ENCODE measurements at places on chromosomes 11 and 22. TPM values are rescaled to one million over a fixed set of nuclear protein-coding genes. Genes with fewer than 3 reads are reported as not detected.

- no peaks in the 10 kb centered on the region for H3K27me3 ChIP-seq
- H3K27ac ChIP-seq, result no peak overlapping the region
- no peak overlapping the region for H3K4me3 ChIP-seq
Measured at GRCh38 chr11:45180848-45181192, 34.4 kb downstream of the PRDM11 start.

- H3K4me3 ChIP-seq, result no peak overlapping the region
- no peaks in the 10 kb centered on the region for H3K27me3 ChIP-seq
- H3K36me3 ChIP-seq, result no peaks in the 10 kb centered on the region
- H3K4me1 ChIP-seq, result peaks cover 39% of the 10 kb centered on the region
- H3K27ac ChIP-seq, result no peak overlapping the region
Measured at GRCh38 chr11:122744357-122744756, 88.8 kb downstream of the UBASH3B start.

- peaks cover 15% of the 10 kb centered on the region for H3K4me1 ChIP-seq
- no peaks in the 10 kb centered on the region for H3K27me3 ChIP-seq
- no peak overlapping the region for H3K4me3 ChIP-seq
- no peak for DNase-seq
- no peaks in the 10 kb centered on the region for H3K36me3 ChIP-seq
Measured at GRCh38 chr11:5362017-5362625, 10.8 kb downstream of the OR51B6 start.

GRCh38 chr11:64571050-64571409 is 20.0 kb upstream of the SLC22A12 start:
- peaks cover 24% of the 10 kb centered on the region for H3K27me3 ChIP-seq
- DNase-seq, result peak; percentile 76
- peaks cover 5% of the 10 kb centered on the region for H3K4me1 ChIP-seq
- H3K36me3 ChIP-seq, result no peaks in the 10 kb centered on the region
- no peak overlapping the region for H3K27ac ChIP-seq

DNA sequence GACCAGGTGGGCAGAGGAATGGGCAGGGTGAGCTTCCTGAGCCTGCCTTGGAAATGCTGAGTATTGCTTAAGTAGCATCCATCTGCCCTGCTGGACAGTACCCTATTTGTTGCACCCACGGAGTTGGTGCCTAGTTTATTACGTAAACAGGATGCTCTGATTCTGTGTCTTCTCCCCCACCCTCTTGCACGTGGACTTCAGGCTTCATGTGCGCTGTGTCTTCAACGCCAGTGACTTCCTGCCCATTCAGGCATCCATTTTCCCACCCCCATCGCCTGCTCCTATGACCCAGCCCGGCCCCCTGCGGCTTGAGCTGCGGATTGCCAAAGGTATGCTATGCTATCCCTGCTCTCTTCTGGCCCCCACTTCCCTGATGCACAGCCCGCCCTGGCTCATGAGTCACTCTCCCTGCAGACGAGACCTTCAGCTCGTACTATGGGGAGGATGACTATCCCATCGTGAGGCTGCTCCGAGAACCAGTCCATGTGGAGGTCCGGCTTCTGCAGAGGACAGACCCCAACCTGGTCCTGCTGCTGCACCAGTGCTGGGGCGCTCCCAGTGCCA is 5.7 kb downstream of the ZP1 start:
- H3K4me3 ChIP-seq, result no peak overlapping the region
- no peaks in the 10 kb centered on the region for H3K36me3 ChIP-seq
- peak overlapping the region; percentile 17 for H3K27ac ChIP-seq
- peaks cover 25% of the 10 kb centered on the region for H3K4me1 ChIP-seq
- peaks cover 2% of the 10 kb centered on the region for H3K27me3 ChIP-seq

DNA sequence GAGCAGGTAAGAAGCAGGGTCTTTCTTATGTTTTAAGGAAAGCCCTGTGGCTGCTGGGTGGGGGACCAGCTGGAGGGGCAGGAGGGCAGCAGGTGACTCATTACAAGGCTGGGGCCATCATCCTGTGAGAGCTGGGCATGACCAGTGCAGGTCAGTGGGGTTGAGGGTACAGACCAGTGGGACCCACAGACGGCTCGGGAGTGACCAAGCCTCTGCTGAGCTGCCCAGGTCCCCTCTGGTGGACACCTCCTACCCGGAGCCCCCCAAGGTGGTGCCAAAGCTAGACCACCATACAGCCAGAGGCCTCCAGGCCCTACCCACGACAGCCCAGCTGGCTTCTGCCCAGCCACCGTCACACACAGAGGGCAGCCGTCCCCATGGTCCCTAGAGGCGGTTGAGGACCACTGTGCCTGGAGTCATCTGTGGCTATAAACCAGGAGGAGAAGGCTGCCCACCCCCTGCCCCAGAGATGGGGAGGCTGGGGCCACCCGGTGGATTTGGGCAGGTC is 670 bp downstream of the MYEOV start:
- no peaks in the 10 kb centered on the region for H3K27me3 ChIP-seq
- DNase-seq, result no peak
- no peaks in the 10 kb centered on the region for H3K36me3 ChIP-seq
- no peak overlapping the region for H3K27ac ChIP-seq
- H3K4me3 ChIP-seq, result no peak overlapping the region

- no peaks in the 10 kb centered on the region for H3K36me3 ChIP-seq
- H3K4me1 ChIP-seq, result no peaks in the 10 kb centered on the region
- no peak overlapping the region for H3K4me3 ChIP-seq
Measured at GRCh38 chr11:98545544-98546175, 475.1 kb upstream of the CNTN5 start.

GRCh38 chr11:75797116-75797515 is 17.9 kb upstream of the UVRAG start:
- no peak overlapping the region for H3K4me3 ChIP-seq
- no peak overlapping the region for H3K27ac ChIP-seq
- H3K36me3 ChIP-seq, result no peaks in the 10 kb centered on the region
- peaks cover 4% of the 10 kb centered on the region for H3K4me1 ChIP-seq
- no peak for DNase-seq

GRCh38 chr11:132855516-132855915 is 676.8 kb downstream of the OPCML start:
- peaks cover 7% of the 10 kb centered on the region for H3K4me1 ChIP-seq
- no peaks in the 10 kb centered on the region for H3K27me3 ChIP-seq
- no peak overlapping the region for H3K4me3 ChIP-seq

RIMBP3C gene
- 0.38 TPM for total RNA-seq

DNA sequence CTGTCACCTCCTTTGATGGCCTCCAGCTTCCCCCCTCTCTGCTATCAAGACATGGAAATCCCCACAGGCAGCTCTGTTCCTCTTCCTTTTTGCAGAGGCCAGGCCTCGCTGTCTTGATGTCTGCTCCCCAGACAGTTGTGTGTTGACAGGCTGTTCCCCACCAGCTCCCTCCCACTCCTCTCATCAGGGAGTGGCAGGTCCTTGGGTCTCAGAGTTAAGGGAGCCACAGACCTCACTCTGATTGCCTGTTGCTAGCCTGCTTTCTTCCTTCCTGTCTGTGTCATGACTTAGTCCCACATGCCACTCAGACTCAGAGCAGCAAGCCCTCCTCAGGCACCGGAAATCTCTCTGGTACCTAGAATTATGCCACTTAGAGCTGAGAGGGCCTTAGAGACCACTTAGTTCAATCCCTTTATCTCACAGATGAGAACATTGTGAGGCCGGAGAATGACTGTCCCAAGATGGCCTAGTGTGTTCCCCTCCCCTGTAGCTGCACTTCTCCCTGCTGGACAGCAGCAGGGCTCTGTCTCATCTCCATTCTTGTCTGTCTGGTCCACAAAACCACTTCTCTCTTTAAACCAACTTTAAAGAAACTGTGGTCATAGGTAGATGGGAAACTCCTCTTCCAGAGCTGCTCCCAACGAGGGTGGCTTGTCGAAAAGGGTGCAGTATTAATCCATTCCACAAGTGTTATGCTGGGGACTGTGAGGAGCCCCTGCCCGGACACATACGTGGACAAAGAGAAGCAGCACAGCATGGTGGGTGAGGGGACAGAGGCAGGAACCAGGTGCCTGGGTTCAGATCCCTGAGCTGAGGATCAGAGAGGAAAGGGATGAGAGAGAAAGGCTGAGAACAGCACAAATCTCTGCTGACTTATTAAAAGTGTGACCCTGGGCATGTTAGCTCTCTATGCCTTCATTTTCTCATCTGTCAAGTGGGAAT is 4.2 kb downstream of the AMPD3 start:
- H3K27me3 ChIP-seq, result no peaks in the 10 kb centered on the region
- DNase-seq, result no peak
- H3K4me3 ChIP-seq, result no peak overlapping the region
- H3K36me3 ChIP-seq, result no peaks in the 10 kb centered on the region
- peaks cover 19% of the 10 kb centered on the region for H3K4me1 ChIP-seq

GRCh38 chr22:38612217-38613006 is 42.4 kb upstream of the DMC1 start:
- H3K4me3 ChIP-seq, result no peak overlapping the region
- no peak overlapping the region for H3K27ac ChIP-seq
- peaks cover 5% of the 10 kb centered on the region for H3K4me1 ChIP-seq
- DNase-seq, result no peak

DNA sequence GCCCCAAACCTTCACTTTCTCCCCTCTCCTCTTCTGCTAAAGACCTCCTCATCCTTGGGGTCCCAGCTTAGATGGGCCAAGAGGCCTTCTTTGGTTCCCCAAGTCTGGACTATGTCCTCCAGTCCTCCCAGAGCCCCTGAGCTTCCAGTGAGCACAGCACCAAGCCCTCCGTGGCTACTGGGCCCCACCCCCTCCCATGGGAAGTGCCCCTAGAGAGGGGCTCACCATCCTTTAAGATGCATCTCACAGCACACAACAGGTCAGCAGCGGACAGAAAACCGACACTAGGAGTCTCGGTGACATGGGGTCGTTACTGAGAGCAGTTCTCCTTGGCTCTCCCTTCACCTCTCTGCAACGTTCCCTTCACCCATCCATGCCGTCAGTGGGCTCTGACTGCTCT is 2.7 kb downstream of the LRRC32 start:
- H3K27me3 ChIP-seq, result no peaks in the 10 kb centered on the region
- H3K4me3 ChIP-seq, result peak overlapping the region; percentile 96
- H3K36me3 ChIP-seq, result peaks cover 31% of the 10 kb centered on the region
- H3K27ac ChIP-seq, result peak overlapping the region; percentile 64
- peak; percentile 57 for DNase-seq
- peaks cover 75% of the 10 kb centered on the region for H3K4me1 ChIP-seq

GRCh38 chr11:120128392-120129119 is 9.4 kb downstream of the TRIM29 start:
- peak; percentile 58 for DNase-seq
- no peaks in the 10 kb centered on the region for H3K36me3 ChIP-seq
- H3K27ac ChIP-seq, result no peak overlapping the region
- no peak overlapping the region for H3K4me3 ChIP-seq
- H3K27me3 ChIP-seq, result peaks cover 39% of the 10 kb centered on the region

GRCh38 chr22:24247011-24247507 is 2.2 kb upstream of the GGT5 start:
- no peaks in the 10 kb centered on the region for H3K27me3 ChIP-seq
- no peaks in the 10 kb centered on the region for H3K36me3 ChIP-seq
- peak overlapping the region; percentile 93 for H3K27ac ChIP-seq
- DNase-seq, result peak; percentile 58

GRCh38 chr11:117107701-117108590 is 9.7 kb upstream of the SIK3 start:
- H3K4me1 ChIP-seq, result no peaks in the 10 kb centered on the region
- H3K27ac ChIP-seq, result no peak overlapping the region
- no peaks in the 10 kb centered on the region for H3K27me3 ChIP-seq
- no peak for DNase-seq
- H3K4me3 ChIP-seq, result no peak overlapping the region

DNA sequence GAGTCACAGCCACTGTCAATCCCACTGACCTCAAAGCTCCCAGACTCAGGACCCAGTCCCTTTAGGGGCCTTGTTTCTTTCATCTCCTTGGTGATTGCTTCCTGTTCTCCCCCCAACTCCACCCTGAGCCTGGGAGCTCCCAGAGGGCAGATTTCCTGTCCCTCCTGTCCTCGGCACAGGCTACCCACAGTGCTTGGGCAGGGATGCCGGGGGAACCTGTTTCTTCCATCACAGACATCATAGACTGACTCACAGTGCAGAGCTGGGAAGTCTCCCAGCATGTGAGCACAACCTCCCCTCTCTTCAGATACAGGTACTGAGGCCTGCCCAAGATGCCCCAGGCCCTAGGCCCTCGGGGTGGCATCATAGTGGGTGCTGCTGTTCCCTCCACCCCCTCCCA is 16.6 kb downstream of the TRIM29 start:
- H3K27ac ChIP-seq, result no peak overlapping the region
- H3K27me3 ChIP-seq, result peaks cover 20% of the 10 kb centered on the region
- no peaks in the 10 kb centered on the region for H3K4me1 ChIP-seq
- H3K36me3 ChIP-seq, result peaks cover 2% of the 10 kb centered on the region

DNA sequence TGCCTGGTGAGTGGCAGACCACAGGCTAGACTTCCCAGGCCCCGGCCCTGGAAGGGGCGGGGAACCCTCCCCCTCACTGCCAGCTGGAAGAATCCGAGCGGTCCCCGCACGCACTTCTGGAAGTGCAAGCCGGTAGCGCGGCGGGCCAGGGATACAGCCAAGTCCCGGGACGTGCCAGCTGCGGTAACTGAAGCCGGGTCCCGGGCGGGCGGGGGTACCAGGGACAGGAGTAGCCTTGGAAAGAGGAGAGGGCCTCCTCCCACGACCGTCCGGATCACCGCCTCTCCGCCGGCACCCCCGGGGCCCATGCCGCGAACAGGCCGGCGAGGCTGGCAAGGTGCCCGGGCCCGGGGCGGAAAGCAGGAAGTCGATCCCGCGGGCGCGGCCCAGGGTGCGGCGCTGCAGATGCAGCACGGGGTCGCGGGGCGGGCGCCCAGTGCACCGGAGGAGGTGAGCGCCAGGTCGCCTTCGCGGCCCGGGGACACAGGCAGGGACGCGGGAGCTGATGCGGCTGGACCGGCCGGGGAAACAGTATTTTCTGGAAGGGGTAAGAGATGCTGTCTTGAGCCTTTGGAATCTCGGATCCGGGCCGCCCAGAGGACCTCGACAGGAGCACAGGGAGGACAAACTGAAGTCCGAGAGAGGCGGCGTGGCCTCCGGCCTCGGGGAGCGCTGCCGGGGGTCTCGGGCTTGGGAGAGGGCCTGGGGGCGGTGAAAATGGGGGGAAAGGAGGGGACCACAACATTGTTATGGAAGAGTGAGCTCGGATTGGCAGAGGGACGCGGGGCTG is 783 bp upstream of the SLC35C1 start:
- H3K4me3 ChIP-seq, result peak overlapping the region; percentile 96
- peaks cover 49% of the 10 kb centered on the region for H3K4me1 ChIP-seq
- no peaks in the 10 kb centered on the region for H3K27me3 ChIP-seq
- peak; percentile 95 for DNase-seq

IL18 gene
- total RNA-seq, result 0.85 TPM

PKDREJ gene
- total RNA-seq, result 0.05 TPM

ISX gene
- total RNA-seq, result not detected

KDM4E gene
- not detected for total RNA-seq

- no peaks in the 10 kb centered on the region for H3K27me3 ChIP-seq
- H3K4me1 ChIP-seq, result peaks cover 64% of the 10 kb centered on the region
- no peak for DNase-seq
- H3K36me3 ChIP-seq, result no peaks in the 10 kb centered on the region
Measured at GRCh38 chr11:94545264-94546161, 1.8 kb downstream of the FUT4 start.

SLC25A18 gene
- not detected for total RNA-seq

SLC16A8 gene
- total RNA-seq, result 0.50 TPM

- no peak overlapping the region for H3K4me3 ChIP-seq
- H3K27ac ChIP-seq, result no peak overlapping the region
- no peak for DNase-seq
- peaks cover 13% of the 10 kb centered on the region for H3K27me3 ChIP-seq
- H3K36me3 ChIP-seq, result no peaks in the 10 kb centered on the region
- no peaks in the 10 kb centered on the region for H3K4me1 ChIP-seq
Measured at GRCh38 chr22:35124691-35125219, 58.8 kb downstream of the ISX start.

TMEM109 gene
- total RNA-seq, result 104 TPM

- peak overlapping the region; percentile 83 for H3K27ac ChIP-seq
- no peaks in the 10 kb centered on the region for H3K36me3 ChIP-seq
- peaks cover 45% of the 10 kb centered on the region for H3K4me1 ChIP-seq
- H3K4me3 ChIP-seq, result no peak overlapping the region
Measured at GRCh38 chr22:22684580-22685561, 40.5 kb downstream of the GGTLC2 start.
